Skin of body (tissue), 3 donors: ENCODE measurements at places on chromosomes 12 and 14. TPM values are rescaled to one million over a fixed set of nuclear protein-coding genes. Genes with fewer than 3 reads are reported as not detected.
A peak's percentile ranks its signal among the peaks of the same experiment; 100 is the strongest.

The TAC3 gene
- total RNA-seq = not detected

The TEP1 gene
- 14.7 TPM for total RNA-seq

The FLVCR2 gene
- total RNA-seq = 5.6 TPM

The GPATCH2L gene
- total RNA-seq = 48.9 TPM

The ERG28 gene
- 5.3 TPM for total RNA-seq

The ZCCHC8 gene
- 33.4 TPM for total RNA-seq

The RDH11 gene
- total RNA-seq = 55.8 TPM

The CLEC4D gene
- total RNA-seq = 0.99 TPM

The VDR gene
- 12.2 TPM for total RNA-seq

The SIX6 gene
- total RNA-seq = not detected

The NKX2-1 gene
- not detected for total RNA-seq

DNA sequence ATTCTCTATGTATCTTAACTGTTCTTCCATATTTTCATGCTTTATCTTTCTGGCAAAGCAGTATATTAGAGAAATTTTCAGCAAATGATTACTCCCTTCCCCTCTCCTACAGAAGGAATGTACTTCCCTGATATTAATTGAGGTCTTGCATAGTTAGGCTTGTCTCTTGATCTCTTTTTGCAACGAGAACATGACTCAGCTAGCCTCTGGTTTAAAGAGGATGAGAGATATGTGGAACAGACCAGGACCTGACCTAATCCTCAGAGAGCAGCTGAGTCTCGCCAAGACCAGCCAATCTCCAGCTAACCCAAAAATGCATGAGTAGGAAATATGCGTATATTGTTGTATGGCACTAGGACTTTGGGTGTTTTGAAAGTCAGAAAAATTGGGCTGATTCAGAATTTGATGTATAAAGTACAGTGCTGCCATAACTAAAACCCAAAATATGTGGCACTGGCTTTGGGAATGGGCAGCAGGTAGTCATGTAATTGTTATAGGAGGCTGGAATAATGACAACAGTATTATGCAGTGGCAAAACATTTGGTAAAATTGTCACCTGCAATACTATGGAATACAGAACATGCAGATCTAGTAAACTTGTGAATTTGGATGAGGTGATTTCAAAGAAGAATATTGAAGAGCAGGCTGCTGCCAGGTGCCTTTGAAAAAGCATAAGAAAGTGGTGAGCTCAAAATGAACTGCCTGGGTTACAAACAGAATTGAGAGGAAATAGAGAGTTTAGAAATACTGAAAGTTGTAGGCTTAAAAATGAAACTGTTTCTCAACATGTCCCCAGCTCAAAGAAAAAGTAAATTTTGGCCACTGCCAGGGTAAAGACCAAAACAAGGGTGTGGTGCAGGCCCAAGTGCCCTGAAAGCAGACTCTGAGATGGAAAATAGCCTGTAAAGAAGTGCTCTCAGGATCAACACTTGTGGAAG lies 9.3 kb upstream of the USP15 start:
- DNase-seq = no peak

GRCh38 chr14:74838166-74838565 lies 37.8 kb downstream of the PROX2 start:
- DNase-seq = no peak

GRCh38 chr14:41899416-41899815 lies 292.7 kb downstream of the LRFN5 start:
- peak; percentile 60 for DNase-seq

DNA sequence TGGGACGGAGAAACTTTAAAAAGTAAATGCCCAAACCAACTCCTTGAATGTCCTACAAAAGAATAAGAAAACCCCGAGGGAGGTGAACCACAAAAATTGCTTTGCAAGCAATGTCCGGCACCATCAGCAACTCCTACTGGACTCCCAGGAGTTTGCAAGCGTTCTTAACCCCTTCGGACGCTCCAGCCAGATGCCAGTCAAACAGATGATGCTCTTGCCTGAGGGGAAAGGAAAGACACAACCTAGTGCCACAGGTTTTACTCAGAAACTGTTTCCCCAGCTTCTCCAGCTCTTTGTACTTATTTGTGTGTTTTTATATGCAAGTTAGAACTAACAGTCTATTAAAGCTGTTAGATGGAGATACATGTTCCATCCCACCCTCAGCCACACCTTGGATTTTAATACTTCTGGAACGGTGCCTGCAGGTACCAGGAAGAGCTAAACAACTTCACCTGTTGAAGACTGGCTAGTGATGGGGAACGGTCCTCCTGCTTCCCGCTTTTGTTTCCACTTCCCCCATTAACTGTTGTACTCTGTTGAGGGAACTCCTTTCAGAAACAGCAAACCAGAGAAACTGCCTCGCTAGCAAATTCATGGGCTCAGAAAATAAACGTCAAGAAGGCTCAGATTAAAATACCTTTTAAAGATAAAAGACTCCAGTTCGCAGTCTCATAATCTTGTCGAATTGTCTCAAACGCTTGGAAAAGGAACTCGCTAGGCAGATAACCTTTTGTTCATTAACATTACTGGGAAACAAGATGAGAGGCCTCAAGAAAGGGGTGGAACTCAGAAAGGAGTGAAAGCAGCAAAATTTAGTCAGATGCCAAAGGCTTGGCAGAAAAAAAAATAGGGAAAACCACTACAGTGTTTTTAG lies 1.1 kb upstream of the FERMT2 start:
- peak; percentile 63 for DNase-seq

- no peak for DNase-seq
These were observed 349 bp downstream of the CDC42BPB start for GRCh38 chr14:103057028-103057371.

DNA sequence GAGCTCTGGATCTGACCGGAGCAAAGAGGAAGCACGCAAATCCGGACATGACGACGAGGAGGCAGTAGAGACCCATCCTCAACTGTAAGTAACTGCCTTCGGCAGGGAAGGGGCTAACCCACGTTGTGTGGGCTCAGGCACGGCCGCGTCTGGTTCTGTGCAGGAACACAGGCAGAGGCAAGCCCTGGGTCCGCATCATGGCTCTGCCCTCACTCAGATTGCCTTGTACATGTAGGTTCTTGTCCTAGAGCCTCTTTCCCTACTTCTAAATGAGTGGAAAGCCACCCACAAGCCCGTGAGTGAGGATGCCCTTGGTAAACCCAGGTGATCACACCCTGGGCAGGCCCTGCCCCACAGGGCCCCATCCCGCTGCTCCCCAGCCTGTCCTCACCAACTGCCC lies 8.9 kb upstream of the RPLP0 start:
- no peak for DNase-seq

GRCh38 chr14:36661506-36662257 lies at the start of gene PAX9:
TSS of gene PAX9 (plus strand) at chr14:36661860. CDS start at chr14:36662090, 230 bp downstream.
- DNase-seq = peak; percentile 75

- DNase-seq = no peak
These were observed 38.9 kb downstream of the NIN start for GRCh38 chr14:50792051-50792477.

DNA sequence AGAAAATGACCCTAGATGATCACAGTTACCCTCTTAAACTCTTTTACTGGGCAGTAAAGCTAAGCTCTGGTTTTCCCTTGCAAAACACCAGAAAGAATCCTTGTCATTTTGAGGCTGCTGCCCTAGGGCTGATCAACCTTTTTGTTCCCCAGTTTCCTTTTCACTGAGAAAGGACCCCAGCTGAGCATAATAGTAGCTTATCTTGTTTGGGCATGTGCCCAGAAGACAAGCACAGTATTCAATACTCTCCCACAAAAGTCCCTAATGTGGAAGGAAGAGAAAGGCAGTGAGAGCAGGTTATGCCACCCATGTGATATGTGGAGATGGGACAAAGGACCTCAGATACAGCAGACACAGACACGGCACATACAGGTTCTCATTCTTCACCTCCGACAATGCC lies 332.6 kb upstream of the TMPO start:
- DNase-seq = no peak

DNA sequence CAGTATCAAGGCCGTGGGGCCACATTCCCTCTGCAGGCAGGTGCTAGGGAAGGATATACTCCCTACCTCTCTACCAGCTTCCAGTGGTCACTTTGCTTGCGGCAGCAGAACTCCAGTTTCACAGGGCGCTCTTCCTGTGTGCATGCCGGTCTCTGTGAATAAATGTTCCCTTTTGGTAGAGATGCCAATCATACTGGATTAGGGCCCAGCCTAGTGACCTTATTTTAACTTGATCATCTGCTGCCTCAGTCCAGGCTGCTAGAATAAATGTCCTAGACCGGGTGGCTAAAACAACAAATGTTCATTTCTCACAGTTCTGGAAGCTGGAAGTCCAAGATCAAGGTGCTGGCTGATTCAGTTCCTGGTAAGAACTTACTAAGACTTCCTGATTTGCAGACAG lies 198.8 kb upstream of the TMEM132C start:
- DNase-seq = no peak

- DNase-seq = no peak
These were observed 1.1 kb downstream of the HPD start for GRCh38 chr12:121857322-121858246.

GRCh38 chr12:66077542-66077941 lies 53.0 kb downstream of the LLPH start:
- DNase-seq = no peak

GRCh38 chr12:57389033-57389432 lies 41.8 kb downstream of the R3HDM2 start:
- no peak for DNase-seq

DNA sequence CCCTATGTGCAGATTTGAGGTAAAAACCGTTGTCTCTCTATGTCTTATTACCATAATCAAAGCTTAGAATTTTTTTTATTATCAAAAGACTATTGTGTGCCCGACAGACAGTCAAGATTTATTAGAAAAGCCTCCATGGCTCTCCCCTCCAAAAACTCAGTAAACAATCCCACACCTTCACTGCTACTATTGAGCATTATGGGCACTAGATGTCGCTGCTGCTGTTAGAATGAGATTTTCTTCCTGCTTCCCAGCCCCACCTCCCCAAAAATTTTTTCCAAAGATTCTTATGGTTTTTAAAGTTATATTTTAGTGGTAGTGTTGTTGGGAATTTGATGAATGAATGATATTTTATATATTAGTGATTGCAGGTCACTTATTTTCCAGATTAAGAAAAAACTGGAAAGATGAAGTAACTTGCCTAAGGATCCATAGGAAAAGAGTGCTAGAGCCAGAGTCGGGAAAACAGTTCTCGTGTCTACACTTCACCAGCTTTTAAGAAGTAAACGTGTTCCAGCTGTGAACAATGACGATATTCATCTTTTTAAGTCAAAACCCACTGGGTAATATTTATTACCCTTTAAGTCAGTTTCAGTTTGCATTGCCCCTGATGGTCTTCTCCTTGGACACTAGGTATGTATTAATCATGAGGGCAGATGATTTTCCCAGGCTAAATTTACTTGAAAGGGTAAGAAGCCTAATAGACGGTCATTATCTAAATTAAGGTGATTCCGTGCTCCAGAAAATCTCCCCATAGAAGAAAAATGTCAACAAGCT lies 12.2 kb upstream of the FOXG1 start:
- DNase-seq = peak; percentile 37

DNA sequence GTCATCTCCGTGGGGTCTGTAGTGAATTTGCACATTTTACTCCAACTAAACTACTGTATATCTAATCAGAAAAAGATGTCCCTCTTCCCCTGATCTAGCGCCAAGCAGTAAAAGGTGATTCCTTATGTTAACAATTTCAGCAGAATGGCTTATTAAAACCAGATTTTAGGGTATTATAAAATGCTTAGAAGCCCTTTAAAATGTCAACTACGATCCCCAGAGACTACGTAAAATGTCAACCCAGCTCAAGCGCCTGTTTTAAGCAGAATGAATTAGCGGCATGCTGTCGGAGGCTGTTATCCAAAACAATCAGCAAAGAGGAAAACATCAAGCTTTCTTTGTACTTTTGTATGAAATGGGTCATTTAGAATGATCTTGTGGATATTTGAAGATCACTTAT lies 408.9 kb downstream of the SOX5 start:
- no peak for DNase-seq

DNA sequence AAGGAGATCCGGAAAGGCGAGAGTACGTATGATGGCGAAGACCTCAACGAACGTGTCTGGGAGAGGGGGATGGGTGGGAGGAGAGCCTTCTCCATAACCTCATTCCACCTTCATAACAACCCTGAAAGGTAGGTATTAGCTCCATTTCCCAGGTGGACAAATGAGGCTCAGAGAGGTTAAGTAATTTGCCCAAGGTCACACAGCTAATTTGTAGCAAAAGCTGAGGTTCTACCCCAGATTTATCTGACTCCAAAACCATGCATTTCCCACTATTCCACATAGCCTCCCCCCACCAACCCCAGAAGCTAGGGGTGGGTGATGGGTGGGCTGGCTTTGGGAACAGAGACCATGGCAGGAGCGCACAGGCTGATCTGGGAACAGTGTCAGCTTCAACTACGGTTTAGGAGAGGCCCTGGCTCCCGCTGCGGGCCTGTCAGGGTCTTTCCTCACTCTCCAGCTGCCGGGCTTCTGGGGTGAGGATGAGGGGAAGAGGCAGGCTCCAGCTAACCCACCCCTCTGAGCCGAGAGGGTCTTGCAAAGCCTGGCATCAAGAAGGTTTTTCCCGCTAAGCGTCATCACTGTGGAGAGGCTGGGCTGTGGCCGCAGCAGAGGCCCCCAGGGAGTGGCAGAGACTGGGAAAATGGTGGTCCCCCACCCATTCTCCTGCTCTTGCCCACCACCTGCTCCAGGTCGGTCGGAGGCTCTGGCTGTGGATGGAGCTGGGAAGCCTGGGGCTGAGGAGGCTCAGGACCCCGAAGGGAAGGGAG lies 8.9 kb downstream of the CHGA start:
- no peak for DNase-seq

- no peak for DNase-seq
These were observed 13.5 kb downstream of the PTGER2 start for GRCh38 chr14:52327374-52328226.

- no peak for DNase-seq
These were observed 241.6 kb downstream of the LRIG3 start for GRCh38 chr12:58678753-58679152.

- DNase-seq = no peak
These were observed 12.9 kb upstream of the SLC24A4 start for GRCh38 chr14:92309968-92310530.

- no peak for DNase-seq
These were observed 397.5 kb upstream of the GARIN6 start for GRCh38 chr12:99250091-99250490.

- DNase-seq = no peak
These were observed 1.2 kb downstream of the ATF7 start for GRCh38 chr12:53624956-53625355.

DNA sequence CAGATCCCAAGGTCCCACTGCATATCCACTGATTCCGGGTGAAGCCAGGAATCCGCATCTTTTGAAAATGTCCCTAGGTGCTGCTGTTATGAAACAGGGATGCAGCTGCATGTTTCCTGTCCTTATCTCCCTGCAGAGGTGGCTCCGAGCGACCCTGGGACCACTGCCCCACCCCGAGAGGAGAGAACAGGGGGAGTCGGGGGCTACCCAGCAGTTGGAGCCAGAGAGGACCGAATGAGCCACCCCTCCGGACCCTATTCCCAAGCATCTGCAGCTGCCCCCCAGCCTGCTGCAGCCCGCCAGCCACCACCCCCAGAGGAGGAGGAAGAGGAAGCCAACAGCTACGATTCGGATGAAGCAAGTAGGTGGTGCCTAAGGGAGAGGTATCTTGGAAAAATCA lies 30.3 kb upstream of the OAS1 start:
- no peak for DNase-seq
